ENCODE measurements at places on chromosomes 3 and 15.

- DNase-seq: no peak
Measured at GRCh38 chr3:49465270-49466034, 4.6 kb upstream of the DAG1 start.

GRCh38 chr3:117553461-117553860 is 843.9 kb downstream of the TUSC7 start:
- DNase-seq: peak; percentile 4

GRCh38 chr15:27427276-27427675 is 456.3 kb downstream of the GABRG3 start:
- DNase-seq: no peak

DNA sequence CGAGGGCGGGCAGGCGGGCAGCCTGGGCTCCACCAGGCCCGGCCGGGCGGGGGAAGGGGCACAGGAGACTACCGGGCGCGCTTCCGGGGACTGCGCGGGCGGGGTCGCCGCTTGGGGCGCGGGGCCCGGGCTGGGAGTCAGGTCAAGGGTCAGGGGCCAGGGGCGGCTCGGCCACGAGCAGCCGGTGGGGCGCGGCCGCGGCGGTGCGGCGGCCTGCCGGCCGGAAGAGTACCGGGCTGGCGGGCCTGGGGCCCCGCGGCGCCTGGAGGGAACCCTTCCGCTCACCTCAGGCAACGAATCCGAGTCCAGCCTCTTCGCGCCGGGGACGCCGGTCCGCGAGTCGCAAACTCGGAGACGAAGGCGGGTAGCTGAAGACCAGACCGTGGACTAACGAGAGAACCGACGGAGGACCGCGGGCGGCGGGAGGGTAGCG is 225 bp downstream of the RHOA start:
- peak; percentile 52 for DNase-seq

DNA sequence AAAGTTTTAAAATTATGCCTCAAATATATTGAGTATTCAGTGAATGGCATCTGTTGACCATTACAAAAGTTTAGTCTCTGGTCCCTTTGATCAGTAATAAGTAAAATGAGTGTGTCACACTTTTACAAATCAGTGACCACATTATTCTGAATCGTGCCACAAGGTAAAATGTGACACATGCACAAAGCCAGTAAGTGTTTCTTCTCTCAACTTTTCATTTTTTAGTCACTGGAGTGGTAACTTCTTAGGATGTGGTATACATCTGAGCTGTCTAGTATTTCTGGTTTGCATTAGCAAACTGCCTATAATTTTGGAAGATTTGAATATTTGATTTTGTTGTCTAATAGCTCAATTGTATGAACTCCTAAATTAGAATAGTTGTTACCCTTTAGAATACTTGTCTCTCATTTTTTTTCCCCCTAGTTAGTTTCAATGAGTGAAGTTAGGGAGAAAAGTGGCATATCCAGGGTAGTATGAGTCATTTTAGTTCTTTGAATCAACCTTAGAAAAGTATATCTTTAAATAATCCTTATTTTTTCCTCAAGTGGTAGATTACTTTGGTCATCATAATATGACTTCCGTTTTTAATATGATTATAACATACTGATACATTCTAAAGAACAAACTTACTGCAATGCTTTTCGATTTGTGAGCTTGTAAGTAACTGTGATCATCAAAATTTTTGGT is 18.1 kb downstream of the DNAJC13 start:
- no peak for DNase-seq

GRCh38 chr3:169147238-169148008 is 516.1 kb downstream of the MECOM start:
- no peak for DNase-seq

DNA sequence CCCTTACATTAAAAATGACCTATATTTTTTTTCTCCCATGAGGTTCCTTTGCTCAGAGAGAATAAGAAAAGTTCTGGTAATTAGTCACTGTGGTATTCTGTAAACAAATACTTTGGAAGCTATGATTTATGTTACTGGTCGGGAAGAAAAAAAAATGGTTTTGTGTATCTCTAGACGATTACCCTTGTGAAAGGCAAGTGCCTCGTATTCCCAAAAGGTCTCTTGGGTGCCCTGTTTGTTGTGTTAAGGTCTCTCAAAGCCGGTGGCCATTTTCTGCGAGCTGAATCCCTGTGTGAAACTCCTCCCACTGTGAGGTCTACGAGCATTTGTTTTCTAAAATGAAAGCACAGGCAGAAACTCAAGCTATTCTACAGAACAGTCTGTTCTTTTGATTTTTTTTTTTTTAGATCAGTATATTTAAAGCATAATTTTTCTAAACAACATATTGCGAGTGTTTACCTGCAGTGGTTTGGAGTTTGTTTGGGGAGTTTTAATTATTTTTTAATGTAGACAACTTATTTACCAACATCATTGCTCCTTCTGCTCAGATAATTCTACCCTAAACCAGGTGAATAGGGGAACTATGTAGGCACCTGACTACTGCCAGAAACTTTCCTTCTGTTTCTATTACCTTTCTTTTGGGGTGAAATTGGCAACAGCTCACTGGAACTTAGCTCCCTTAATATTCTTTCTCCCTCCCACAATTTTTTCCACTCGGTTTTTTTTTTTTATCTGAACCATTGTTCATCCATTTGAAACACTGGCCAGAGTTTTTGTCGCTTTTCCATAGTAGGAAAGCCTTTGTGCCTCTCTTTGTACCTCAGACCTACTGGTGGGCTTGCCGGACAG is 44.0 kb downstream of the ZBTB38 start:
- no peak for DNase-seq

DNA sequence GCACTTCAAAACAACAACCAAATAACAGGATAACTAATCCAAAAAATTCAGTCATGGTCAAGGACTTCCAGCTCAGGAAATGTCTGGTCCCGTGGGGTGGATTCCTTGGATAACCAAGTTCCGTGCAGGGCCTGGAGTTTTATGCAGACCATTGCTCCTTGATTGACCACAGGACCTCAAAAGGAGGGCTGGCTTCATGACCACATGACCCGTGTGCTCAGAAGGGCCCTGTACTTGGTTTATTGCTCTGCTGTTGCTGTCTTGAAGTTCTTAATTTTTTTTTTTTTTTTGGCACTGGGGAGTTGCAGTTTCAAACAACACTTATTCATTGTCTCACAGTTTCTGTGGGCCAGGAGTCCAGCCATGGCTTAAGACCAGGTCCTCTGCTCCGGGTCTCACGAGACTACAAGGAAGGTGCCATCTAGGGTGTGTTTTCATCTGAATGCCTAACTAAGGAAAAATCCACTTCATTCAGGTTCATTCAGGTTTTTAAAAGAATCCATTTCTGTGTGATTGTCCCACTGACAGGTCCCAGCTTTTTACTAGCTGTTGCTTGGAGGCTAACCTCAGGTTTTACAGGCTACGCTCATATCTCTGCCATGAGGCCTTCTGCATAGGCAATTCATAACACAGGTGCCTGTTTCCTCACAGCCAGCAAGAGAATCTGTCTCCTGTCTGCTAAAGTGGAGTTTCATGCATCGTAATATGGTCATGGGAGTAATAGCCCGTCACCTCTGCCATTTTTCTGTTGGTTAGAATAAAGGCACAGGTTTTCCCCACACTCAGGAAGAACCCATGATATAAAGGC is 65.3 kb downstream of the FLNB start:
- DNase-seq: no peak

GRCh38 chr3:34066328-34066727 is 267.9 kb downstream of the PDCD6IP start:
- DNase-seq: no peak

- no peak for DNase-seq
Measured at GRCh38 chr3:66453651-66454463, 47.0 kb downstream of the LRIG1 start.

- DNase-seq: no peak
Measured at GRCh38 chr3:141391298-141391990, 23.1 kb downstream of the ZBTB38 start.

DNA sequence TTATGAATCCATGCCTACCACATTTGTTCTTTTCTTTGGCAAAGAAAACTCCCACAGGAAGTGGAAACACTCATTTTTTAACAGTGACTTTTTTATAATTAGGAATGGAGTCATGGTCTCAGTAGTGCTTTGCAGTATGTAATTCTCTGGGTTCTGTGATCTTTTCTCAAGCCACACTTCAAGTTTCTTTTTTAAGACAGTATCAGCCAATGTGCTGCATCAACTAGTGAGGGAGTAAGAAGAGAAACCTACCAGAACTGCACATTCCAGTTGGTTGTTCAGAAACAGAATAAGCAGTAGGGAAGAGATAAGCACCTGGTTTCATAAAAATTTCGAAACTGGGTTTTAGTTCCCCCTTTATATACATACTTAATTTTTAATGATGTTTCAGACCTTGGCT is 126.3 kb downstream of the FOXB1 start:
- no peak for DNase-seq

DNA sequence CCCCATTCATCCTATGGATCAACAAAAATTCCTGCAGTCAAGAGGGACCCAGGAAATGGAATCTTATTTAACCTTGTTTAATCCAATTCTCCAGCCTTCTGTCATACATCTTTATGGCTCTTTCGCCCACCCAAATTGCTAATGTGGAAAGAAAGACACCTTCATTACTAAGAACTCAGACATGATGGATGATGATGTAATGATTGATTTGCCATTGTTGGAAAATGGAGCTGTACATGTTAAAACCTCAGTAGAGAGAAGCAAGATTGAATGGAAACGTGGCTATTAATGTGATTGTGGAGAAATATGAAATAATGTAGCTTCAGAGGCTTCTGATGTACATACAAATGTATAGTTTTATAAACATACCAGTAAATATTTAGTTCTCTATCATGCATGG is 15.7 kb upstream of the PTPRG start:
- no peak for DNase-seq

Data from HL-60 (cell line).